ENCODE measurements at places on chromosomes 13 and 19.

GRCh38 chr13:43816401-43816889, 29.7 kb upstream of the ENOX1 start:
- DNase-seq, result no peak

- peak; percentile 90 for DNase-seq
Observed at GRCh38 chr19:38004521-38005223, 97.7 kb downstream of the SIPA1L3 start.

GRCh38 chr13:75161804-75162203, 320.2 kb downstream of the TBC1D4 start:
- DNase-seq, result no peak

DNA sequence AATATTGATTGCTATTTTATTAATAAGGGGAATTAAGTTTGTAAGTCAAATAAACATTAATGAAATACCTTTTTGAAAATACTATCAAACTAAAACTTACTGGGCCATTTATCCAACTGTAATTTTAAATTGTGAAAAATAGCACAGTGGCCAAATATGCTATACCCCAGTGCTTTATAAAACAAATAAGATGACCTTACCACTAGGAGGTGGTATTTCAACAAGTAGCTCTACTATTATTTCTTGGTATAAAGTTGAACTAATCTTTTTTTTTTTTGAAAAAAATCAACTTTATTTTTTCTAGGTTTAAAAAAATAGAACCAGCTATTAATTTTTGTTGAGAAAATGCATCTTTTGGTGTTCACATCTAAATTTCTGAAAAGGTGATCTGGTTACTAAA, 14.7 kb downstream of the LACC1 start:
- DNase-seq, result no peak

- DNase-seq, result peak; percentile 78
Observed at GRCh38 chr19:18519962-18520847, 1.7 kb downstream of the ELL start.

GRCh38 chr19:48716562-48717291, 2.8 kb downstream of the MAMSTR start:
- DNase-seq, result no peak

DNA sequence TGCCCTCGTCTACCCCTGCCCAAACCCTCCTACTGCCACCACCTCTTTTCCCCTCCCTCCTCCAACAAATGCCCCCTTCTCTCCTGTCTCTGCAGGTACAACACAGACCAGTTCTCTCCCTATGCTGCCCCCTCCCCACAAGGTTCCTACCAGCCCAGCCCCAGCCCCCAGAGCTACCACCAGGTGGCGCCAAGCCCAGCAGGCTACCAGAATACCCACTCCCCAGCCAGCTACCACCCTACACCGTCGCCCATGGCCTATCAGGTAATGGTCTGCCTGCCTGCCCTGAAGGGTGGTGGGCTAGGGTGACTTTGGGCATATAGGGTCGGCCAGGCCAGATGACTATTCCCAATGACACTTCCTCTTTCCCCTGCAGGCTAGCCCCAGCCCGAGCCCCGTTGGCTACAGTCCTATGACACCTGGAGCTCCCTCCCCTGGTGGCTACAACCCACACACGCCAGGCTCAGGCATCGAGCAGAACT, 6.5 kb upstream of the TIMM50 start:
- peak; percentile 18 for DNase-seq

GRCh38 chr13:50376895-50377575, 361.8 kb downstream of the KCNRG start:
- DNase-seq, result no peak

GRCh38 chr19:53991224-53992113, at the start of gene CACNG6:
CACNG6 (plus strand) TSS chr19:53991637; CDS start chr19:53992878, 1,241 bp downstream.
- no peak for DNase-seq

- no peak for DNase-seq
Observed at GRCh38 chr19:7494416-7495098, 5.7 kb upstream of the PEX11G start.

GRCh38 chr13:56066321-56066720, 1074.4 kb upstream of the PRR20A start:
- DNase-seq, result no peak

- DNase-seq, result no peak
Observed at GRCh38 chr19:33301144-33301899, 1.0 kb downstream of the CEBPA start.

DNA sequence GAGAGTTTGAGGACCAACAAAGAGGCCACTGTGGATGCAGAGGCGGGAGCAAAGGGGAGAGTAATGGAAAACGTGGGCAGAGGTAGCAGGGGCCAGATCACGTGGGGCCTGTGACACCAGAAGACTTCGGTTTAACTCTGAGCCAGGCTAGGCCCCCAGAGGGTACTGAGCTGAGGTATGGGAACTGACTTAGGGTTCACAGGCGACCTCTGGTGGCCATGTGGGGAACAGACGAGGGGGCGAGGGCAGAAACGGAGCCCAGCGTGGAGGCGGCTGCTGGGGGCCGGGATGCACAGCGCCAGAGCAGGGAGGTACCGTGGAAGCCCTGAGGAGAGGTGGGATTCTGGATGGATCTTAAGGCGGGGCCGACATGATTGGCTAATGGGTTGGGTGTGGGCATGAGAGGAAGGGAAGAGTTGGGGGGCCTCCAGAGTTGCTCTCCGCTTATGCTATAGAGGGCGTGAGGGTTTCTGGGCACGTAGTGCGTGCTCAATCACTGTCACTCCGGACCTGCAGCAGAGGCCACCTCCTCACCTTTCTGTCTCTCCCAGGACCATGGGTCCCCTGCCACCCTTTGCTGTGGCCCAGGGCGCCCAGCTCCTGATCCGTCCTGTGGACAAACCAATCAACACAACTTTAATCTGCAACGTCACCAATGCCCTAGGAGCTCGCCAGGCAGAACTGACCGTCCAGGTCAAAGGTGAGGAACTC, 13.7 kb downstream of the PVR start:
- peak; percentile 63 for DNase-seq

- no peak for DNase-seq
Observed at GRCh38 chr19:5851302-5851701, at the start of gene FUT3. FUT3 (minus strand) TSS chr19:5851449.

GRCh38 chr19:35247526-35248309, 1.1 kb upstream of the LSR start:
- no peak for DNase-seq

GRCh38 chr19:40716031-40716481, 630 bp downstream of the COQ8B start:
- DNase-seq, result peak; percentile 85

DNA sequence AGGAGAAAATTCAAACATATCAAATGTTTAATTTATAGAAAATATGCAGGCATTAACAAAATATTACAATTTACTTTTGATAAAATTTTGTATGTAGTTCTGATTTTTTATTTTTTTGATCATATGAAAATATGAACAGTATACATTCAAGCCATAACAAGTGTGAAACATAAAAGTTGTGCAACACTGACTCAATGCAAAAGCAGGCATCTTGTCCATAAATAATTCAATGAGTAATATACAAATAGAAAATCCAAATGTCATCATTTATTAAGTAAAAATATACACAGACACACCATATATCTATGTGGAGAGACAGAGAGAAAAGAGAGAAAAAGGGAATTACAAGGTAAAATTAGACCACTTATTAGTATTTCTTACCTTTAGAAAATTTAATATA, 1183.9 kb downstream of the SLITRK1 start:
- DNase-seq, result no peak

- no peak for DNase-seq
Observed at GRCh38 chr19:8463365-8463764, 18.6 kb downstream of the HNRNPM start.

GRCh38 chr13:37526710-37527473, 71.7 kb downstream of the POSTN start:
- DNase-seq, result no peak

DNA sequence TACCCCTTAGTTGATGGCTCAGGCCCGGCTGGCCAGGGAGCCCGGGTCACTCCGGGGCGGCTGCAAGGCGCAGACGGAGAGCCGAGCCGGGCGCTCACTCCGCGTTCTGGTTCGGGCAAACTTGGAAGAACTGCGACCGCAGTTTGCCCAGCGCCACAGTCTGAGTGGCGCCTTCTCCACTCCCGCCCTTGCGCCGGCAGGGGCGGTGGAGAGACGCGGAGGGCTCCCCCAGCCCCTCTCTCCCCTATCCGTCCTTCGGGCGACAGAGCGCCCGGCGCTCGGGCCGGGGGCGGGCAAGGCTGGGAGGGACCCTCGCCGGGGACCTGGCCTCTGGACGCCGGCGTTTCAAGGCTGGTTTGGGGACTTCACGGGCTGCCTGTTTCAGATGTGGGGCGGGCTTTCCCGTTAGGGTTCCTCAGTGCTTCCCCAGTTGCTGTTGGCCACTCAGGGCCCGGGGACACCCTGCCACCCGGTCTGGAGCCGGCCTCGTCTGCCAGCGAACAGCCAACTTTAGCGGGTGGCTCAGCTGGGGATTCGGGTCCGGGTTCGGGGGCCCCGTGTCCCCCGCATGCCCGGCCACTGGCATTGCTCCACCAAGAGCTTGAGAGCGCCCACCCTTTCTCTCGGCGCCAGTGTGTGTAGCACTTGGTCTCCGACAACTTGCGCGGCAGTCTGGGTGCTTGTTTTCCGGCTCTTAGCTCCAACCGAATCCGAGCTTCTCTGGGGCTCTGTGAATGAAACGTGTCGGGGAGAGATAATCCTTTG, 1.5 kb downstream of the GPC6 start:
- DNase-seq, result peak; percentile 96

- DNase-seq, result no peak
Observed at GRCh38 chr19:30208436-30209060, 163.6 kb upstream of the ZNF536 start.

DNA sequence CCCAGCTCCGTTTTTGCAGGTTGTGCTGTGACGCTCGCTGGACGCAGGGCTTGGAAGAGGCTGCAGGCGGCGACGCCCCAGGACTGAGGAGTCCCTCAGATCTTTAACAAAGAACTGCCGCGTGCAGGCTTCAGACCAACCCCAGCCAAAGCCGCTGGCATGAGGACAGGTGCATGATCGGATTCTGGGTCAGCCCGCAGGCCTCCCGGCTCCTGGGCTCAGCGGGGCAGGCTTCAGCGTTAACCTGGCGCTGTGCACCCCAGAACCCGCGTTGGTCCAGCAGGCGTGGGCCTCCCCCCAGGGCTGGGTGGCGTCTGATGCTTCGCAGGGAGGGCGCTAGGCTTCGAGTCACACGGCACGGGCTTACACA, 920 bp upstream of the TIMM13 start:
- DNase-seq, result no peak

- DNase-seq, result no peak
Observed at GRCh38 chr19:39497996-39498797, 550 bp upstream of the DLL3 start.

DNA sequence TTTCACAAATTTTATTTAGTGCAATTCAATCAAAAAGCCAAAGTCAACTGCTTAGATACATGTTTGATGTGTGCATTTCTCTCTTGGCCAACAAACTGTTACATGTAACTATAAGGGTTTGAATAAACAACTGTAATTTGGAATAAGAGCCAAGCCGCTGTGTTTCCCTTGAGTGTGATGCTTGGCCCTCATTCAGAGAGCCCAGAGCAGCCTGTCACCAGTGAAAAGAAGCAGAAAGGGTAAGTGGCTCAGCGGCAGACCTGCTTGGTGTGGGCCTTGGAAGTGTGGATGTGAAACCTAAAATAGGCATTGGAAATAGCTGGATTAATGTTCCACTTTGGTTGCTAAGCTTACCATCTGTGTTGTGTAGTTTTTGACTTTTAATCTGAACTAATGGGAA, 924.6 kb downstream of the OLFM4 start:
- DNase-seq, result no peak

- DNase-seq, result no peak
Observed at GRCh38 chr19:48061401-48062344, 17.8 kb upstream of the CABP5 start.

GRCh38 chr13:85675151-85675907, 123.9 kb downstream of the SLITRK6 start:
- DNase-seq, result no peak

DNA sequence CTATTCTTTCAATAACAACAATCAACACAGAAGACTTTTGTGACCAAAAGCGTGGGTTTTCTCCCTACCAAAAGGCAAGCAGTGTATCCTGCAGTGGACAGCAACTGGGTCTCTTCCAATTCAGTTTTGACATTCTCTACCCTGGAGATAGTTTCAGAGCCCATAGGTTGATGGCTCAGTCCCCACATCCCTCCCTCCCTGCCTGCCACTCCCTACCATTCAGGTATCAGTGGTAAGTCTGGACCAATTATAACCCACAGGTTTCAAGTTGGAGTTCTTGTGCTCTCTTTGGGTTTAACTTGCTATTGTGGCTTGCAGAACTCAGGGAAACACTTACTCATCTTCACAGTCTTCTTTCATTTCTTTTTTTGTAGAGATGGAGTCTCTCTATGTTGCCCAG, 60.2 kb downstream of the ZNF823 start:
- no peak for DNase-seq

DNA sequence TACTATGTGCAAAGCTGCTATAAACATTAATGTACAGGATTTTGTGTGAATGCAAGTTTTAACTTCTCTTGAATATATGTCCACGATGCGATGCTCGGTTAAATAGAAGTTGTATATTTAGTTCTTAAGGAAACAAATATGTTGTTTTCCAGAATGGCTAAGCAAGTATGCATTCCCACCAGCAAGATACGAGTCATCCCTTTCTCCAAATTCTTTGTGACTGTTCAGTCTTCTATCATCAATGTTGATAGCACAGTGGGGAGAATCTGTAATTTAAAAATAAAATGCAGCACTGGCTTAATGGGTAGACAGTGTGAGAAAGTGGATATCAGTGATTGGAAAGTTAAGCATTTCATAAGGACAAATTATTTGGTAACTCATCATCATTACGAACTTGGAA, 1340.8 kb downstream of the PCDH9 start:
- no peak for DNase-seq

DNA sequence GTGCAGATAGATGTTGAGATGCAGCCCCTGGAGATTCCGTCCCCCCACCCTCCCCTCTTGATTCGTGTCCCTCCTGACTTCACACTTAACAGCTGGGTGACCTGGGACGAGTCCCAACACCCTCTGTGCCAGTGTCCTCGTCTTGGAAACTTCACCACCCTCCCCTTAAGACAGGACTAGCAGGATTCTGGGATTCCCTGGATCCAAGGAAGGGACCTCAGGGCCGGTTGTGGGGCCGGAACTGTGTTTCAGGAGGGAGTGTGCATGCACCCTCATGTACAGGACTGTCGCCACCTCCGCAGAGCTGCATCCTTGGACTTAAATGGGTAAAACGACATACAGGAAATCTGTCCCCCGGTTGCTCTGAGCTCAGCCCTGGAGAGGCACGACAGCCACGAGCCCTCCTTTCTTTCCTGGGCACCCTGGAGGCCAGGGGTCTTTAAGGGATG, 990 bp downstream of the MYO9B start:
- no peak for DNase-seq

GRCh38 chr19:8185343-8186068, 23.7 kb upstream of the CERS4 start:
- DNase-seq, result no peak

Measured in SJSA1 (cell line).